Peyer's patch (tissue), 4 donors: ENCODE measurements at places on chromosomes 11 and 22. TPM values are rescaled to one million over a fixed set of nuclear protein-coding genes. Genes with fewer than 3 reads are reported as not detected.

DNA sequence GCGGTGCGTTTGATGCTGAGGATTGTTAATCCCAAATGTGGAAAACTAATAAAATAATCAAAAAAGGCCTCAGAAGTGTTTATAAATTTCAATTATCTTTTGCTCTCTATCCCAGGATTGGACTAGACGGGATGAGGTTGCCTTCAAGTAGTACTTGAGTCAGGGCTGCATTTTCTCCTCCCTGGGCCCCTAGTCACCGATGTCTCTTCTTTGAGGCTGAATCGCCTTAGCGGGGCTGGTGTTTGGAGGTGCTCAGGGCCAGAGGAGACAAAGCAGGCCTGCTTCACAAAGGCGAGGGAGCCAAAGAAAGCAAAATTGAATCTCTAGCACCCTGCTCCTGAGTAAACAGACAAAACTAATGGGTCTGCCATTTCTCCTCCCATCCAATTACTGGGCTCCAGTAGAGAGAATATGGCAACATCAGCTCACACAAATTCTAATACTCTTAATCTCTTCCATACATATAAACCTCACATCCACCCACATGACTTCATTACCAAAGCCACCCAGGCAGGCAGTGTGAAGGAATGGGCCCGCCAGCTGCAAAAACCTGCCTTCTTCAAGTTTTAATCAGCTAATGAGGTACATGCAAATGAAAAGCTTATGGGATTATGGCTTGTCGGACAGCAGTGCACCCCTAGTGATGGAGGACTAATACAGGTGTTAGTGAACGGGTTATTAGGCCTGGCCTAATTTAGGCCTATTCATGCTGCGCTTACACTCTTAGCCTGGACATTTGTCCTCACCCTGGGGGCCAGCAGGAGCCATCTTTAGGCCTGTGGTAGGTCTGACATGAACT lies 52.7 kb upstream of the HTATIP2 start:
- DNase-seq: no peak

Gene PATE2
- not detected for total RNA-seq

GRCh38 chr11:126723665-126724045 lies 276.9 kb downstream of the KIRREL3 start:
- DNase-seq: no peak

Gene DESI1
- total RNA-seq: 35.1 TPM

GRCh38 chr22:46734830-46735453 lies 3.1 kb downstream of the CERK start:
- DNase-seq: peak; percentile 91

- no peak for DNase-seq
These were observed 63.4 kb downstream of the TENM4 start for GRCh38 chr11:79377406-79377805.

DNA sequence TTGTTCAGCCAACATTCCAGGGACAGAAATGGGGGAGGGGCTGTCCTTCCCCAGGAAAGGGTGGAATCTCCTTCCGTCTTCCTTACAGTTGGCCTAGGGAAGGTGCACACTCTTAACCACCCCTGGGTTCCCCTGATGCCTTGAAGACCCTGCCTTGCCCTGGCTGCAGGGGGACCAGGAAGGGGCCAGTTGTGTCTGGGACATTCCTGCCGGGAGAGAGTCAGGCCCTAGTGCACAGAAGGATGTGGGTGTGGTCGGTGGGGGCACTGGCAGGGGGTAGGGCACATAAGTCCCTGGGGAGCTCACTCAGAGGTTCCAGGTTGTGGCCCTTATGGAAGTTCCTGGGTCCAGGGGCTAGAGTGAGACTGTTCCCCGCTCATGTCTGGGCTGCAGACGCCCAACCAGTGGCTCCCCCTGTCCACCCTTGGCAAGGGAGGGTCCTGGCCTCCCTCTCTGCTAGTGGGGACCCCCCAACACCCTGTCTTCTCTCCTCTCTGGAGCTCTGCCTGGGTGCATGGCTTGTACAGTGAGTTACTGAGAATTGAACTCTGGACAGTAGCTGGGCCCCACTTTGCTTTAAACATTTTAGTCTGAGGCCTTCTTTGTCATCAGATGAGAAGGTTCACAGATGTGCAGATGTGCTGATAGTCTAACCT lies 2.0 kb upstream of the APOBEC3A start:
- no peak for DNase-seq

- DNase-seq: peak; percentile 62
These were observed at the start of gene ACTN3 for GRCh38 chr11:66546368-66546965. TSS of gene ACTN3 (plus strand) at chr11:66546903. CDS start at chr11:66546938, 35 bp downstream.

DNA sequence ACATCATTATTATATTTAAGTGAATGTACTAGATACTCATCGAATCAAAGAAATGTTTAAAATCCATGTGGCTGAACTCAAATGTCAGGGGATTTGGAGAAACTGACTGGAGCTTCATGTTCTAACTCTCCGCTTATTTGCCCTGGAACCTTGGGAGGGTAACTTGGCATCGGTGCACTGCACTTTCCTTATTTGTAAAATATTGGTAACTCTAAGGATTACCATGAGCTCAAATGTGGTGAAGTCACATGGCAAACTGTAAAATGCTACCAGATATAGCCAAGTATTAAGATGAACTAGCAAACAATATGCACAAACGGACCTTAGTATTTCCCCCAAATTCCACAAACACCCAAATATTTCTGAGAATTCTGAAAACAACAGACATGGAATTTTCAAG lies 75.6 kb downstream of the ETS1 start:
- DNase-seq: no peak

Gene GUCY1A2
- 0.67 TPM for total RNA-seq

DNA sequence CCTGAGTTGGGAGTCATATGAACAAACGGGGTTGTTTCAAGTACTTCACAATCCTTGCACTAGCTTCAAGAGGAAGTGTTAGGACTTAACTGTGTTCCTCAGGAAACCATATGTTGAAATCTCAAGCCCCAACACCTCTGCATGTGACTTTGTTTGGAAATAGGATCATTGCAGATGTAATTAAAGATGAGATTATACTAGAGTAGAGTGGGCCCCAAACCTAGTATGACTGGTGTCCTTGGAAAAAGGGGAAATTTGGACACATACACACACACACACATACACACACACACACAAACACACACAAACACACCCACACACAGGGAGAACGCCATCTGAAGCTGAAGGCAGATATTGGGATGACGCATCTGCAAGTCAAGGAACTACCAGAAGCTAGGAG lies 6.4 kb upstream of the CEP295 start:
- DNase-seq: no peak

GRCh38 chr11:111452817-111453552 lies 59.2 kb downstream of the BTG4 start:
- DNase-seq: no peak

GRCh38 chr11:72354356-72355115 lies 79.8 kb downstream of the CLPB start:
- no peak for DNase-seq
